K562 (cell line): ENCODE measurements at places on chromosomes 3 and 15.
A peak's percentile ranks its signal among the peaks of the same experiment; 100 is the strongest.

DNA sequence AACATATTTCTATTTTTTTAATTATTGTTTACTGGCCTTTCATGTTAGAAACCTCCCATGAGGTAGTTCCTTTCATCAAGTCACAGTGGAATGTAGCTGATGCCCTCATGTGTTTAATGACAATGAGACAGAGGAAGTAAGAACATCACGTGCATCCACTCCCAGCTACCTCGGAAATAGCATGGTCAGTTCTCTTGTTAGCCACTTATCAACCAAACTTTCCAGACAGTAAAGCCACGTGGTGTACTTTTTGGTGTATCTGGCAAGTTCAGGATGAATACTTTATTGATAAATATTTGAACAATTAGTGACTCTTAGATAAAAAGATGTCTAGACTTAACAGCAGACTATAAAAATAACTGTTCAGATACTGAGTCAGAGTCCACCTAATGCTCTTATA lies 781.7 kb downstream of the MECOM start:
- H3K27ac ChIP-seq = no peak overlapping the region
- no peak for DNase-seq
- no peaks in the 10 kb centered on the region for H3K27me3 ChIP-seq
- no peaks in the 10 kb centered on the region for H3K36me3 ChIP-seq

DNA sequence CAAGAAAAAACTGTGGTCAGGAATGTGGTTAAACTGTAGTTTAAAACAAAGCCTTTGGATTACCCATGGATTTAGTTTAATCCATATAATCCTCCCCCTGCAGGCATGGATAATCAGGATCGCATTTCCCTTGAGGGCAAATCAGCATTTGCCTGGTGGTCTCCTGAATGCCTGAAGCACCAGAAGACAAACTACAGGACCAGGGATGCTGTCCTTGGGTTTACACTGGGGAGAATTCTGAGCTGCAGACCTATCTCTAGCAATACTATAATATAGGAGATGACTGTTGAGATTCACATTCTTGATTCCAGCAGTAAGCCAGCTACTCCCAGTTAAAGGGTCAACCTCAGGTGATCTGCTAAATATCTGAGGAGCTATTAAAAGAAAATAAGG lies 10.6 kb downstream of the PIK3CB start:
- no peak overlapping the region for H3K4me3 ChIP-seq
- peak overlapping the region; percentile 62; the same call in 2 of the 3 replicates for H3K27ac ChIP-seq
- H3K36me3 ChIP-seq = peaks cover 70% of the 10 kb centered on the region
- no peak for DNase-seq
- H3K27me3 ChIP-seq = no peaks in the 10 kb centered on the region
- peaks cover 17% of the 10 kb centered on the region for H3K4me1 ChIP-seq

GRCh38 chr3:119652306-119653033 lies 7.9 kb downstream of the POPDC2 start:
- H3K36me3 ChIP-seq = no peaks in the 10 kb centered on the region
- DNase-seq = no peak
- H3K4me3 ChIP-seq = no peak overlapping the region
- no peaks in the 10 kb centered on the region for H3K27me3 ChIP-seq

- H3K27ac ChIP-seq = no peak overlapping the region
- H3K27me3 ChIP-seq = no peaks in the 10 kb centered on the region
- DNase-seq = no peak
- H3K36me3 ChIP-seq = no peaks in the 10 kb centered on the region
- H3K4me1 ChIP-seq = no peaks in the 10 kb centered on the region
These were observed 93.7 kb downstream of the ABI3BP start for GRCh38 chr3:100899440-100900091.

DNA sequence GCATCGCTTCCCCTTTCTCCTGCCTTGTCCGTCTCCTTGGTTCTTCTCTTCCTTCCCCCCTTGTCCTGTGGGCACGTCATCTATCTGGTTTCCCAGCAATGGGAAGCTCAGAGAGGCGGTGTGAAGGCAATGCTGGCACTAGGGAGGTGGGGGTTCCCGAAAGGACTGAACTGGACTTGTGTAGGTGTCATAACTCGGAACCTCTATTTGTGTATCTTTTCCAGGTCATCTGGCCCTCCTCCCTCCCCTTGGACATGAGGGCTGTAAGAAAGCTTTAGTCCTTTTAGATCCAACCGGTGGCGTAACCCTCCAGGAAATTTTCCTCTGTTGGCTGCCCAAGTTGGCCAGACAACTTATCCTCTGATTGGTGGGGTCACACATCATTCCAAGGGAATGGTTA lies 231.5 kb upstream of the TLE3 start:
- H3K4me3 ChIP-seq = no peak overlapping the region
- no peaks in the 10 kb centered on the region for H3K36me3 ChIP-seq
- H3K27me3 ChIP-seq = peaks cover 2% of the 10 kb centered on the region; the same call in 2 of the 3 replicates
- H3K4me1 ChIP-seq = no peaks in the 10 kb centered on the region
- DNase-seq = no peak
- H3K27ac ChIP-seq = no peak overlapping the region

DNA sequence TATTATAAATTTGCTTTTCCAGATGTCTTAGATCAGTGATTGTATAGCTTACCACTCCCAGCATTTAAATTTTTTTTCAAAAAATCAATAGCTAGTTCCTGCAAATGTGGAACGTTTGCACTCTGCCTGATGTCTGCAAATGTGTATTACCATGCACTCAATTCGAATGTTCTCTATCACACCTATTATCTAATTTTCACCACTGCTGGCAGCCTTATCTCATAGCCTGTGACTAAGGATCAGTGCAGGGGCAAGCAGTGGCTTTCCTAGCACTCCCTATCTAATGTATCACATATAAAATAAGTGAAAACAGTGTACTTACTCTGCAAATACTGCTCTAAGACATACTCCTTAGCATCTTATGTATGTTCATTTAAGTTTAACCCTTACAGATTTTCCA lies 196.3 kb upstream of the PLSCR5 start:
- no peak for DNase-seq
- H3K4me3 ChIP-seq = no peak overlapping the region
- no peaks in the 10 kb centered on the region for H3K27me3 ChIP-seq
- no peaks in the 10 kb centered on the region for H3K4me1 ChIP-seq

DNA sequence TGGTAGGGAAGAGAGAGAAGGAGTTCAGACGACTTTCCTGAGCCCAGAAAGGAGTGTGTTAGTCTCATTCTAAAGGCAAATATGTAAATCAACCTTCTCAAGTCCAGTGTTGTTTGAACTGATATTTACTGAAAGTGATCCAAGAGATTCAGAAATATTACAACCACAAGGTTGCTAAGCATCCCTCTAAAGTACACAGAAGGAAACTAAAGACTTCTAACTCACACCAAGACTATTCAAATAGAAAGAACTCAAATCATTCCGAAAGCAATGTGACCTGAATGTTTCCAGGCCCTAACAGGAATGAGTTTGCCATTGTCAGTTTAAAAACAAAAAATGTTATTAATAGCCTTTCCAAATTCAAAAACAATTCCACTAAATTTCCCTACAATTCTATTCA lies 56.9 kb upstream of the VGLL3 start:
- H3K27me3 ChIP-seq = no peaks in the 10 kb centered on the region
- H3K36me3 ChIP-seq = no peaks in the 10 kb centered on the region
- no peak overlapping the region for H3K4me3 ChIP-seq

GRCh38 chr3:184229394-184230080 lies at the start of gene VWA5B2:
Gene VWA5B2 (plus strand): TSS chr3:184229585. CDS start chr3:184230529, 944 bp downstream.
- H3K4me1 ChIP-seq = peaks cover 32% of the 10 kb centered on the region
- H3K36me3 ChIP-seq = no peaks in the 10 kb centered on the region
- H3K4me3 ChIP-seq = no peak within 1 kb of the TSS
- no peak within 1 kb of the TSS for H3K27ac ChIP-seq
- peaks cover 47% of the 10 kb centered on the region for H3K27me3 ChIP-seq

DNA sequence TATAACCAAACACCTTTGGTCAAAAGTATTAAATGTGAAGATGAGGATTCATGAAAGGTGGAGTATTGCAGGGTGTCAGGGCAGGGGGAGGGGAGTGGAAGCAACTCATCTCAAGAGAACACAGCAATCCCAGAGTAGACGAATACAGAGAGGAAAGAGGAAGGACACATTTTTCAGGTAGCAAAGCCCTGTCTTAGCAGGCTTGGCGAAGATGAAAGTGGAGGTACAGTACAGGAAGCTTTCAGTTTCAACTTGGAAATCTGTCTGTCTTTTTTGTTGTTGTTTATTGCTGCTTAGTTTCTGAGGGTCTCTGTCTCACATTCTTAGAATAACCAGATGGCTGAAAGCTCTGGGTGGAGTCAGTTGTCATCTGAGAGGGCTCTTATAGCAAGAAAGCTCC lies 80.8 kb upstream of the GPR149 start:
- no peaks in the 10 kb centered on the region for H3K4me1 ChIP-seq
- H3K36me3 ChIP-seq = no peaks in the 10 kb centered on the region
- no peak for DNase-seq
- no peak overlapping the region for H3K4me3 ChIP-seq

- no peaks in the 10 kb centered on the region for H3K4me1 ChIP-seq
- H3K36me3 ChIP-seq = no peaks in the 10 kb centered on the region
- peaks cover 4% of the 10 kb centered on the region; the same call in 1 of the 2 replicates for H3K27me3 ChIP-seq
- H3K4me3 ChIP-seq = no peak overlapping the region
These were observed 18.4 kb upstream of the OPA1 start for GRCh38 chr3:193574488-193575070.

- H3K4me3 ChIP-seq = no peak overlapping the region
- no peak for DNase-seq
- no peak overlapping the region for H3K27ac ChIP-seq
These were observed 231.3 kb upstream of the SATB1 start for GRCh38 chr3:18656410-18656809.

GRCh38 chr3:42697289-42698051 lies 5.1 kb downstream of the HHATL start:
- H3K27me3 ChIP-seq = peaks cover 54% of the 10 kb centered on the region
- H3K27ac ChIP-seq = no peak overlapping the region
- H3K4me3 ChIP-seq = no peak overlapping the region
- no peak for DNase-seq
- no peaks in the 10 kb centered on the region for H3K4me1 ChIP-seq

DNA sequence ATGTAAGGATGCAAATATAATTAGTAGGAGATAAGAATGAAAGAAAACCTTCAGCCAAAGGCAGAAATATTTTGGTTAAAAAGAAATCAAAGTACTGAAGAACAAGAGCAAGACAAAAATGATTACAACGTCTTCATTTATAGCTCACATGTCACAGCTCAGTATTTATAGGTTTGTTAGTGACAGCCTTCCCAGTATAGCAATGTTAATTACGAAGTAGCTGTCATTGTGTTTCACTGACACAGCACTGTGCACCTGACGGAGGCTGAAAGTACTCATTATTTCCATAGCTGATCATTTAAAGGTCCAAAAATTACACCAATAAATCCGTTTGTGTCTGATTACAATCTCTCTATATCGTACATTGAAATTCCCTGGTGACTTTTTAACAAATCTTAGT lies 561 bp upstream of the OSTN start:
- H3K36me3 ChIP-seq = no peaks in the 10 kb centered on the region
- no peak for DNase-seq
- no peak overlapping the region for H3K27ac ChIP-seq
- H3K4me1 ChIP-seq = no peaks in the 10 kb centered on the region
- no peaks in the 10 kb centered on the region for H3K27me3 ChIP-seq

DNA sequence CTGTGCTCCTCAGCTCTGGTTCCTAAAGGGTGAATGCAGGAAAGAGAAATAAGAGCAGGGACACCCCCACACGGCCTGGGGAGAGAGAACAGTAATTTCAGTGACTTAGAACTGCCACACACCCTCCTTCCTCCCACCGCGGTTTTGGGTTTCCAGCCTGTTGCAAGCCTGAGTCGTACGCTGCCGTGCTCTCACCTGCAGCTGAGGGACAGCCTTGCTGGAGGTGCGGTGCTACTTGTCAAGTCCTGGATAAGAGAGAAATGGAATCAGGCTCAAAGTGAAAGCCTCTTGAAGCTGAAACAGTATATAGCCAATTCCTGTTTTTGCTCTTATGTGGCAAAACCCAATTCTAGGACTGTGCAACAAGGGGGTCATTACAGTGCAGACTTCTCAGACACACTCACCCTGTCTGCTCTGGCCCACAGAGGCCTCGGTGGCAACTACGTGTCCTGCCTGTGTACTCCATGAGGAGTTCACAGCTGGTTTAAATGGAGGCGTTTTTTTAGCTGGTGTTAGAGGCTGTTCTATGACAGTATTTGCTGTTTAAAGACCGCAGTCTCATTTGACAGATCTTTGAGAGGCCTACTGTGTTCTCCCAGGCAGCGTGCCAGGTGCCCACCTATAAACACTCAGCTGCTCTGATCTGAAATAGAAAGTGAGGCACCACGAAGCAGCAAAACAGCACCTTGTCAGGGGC lies 42.9 kb downstream of the TBC1D2B start:
- H3K4me3 ChIP-seq = no peak overlapping the region
- H3K36me3 ChIP-seq = peaks cover 3% of the 10 kb centered on the region; the same call in 1 of the 3 replicates
- H3K27me3 ChIP-seq = no peaks in the 10 kb centered on the region
- no peak overlapping the region for H3K27ac ChIP-seq
- no peak for DNase-seq

DNA sequence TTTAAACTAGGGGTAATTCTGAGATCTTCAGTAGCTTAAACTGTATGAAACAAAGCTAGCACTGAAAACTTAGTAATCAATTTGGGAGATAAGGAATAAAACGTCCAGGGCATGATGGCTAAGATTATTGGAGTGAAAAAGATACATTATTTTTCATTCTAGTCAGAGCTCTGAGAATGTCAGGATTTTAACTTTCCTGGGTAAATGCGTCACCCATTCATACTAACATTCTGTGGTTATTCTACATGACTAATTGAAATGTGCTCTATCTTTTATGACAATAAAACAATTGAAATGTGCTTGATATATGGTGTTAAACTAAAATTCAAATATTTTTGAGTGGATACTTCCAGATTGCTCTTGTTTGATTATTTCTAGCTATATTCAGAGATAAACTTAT lies 626.0 kb downstream of the EDEM1 start:
- no peak overlapping the region for H3K27ac ChIP-seq
- no peak overlapping the region for H3K4me3 ChIP-seq
- no peak for DNase-seq
- H3K27me3 ChIP-seq = no peaks in the 10 kb centered on the region

DNA sequence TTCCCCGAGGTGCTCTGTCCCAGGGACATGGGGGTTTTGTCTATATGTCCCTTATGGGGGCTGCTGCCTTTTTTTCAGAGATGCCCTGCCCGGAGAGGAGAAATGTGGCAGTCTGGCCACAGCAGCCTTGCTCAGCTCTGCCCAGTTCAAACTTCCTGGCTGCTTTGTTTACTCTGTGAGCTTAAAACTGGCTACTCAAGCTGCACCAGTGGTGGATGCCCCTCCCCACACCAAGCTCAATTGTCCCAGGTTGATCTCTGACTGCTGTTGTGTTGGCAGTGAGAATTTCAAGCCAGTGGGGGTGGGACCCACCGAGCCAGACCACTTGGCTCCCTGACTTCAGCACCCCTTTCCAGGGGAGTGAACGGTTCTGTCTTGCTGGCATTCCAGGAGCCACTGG lies 188.9 kb downstream of the STXBP5L start:
- H3K4me3 ChIP-seq = no peak overlapping the region
- no peaks in the 10 kb centered on the region for H3K4me1 ChIP-seq
- no peaks in the 10 kb centered on the region for H3K36me3 ChIP-seq
- H3K27me3 ChIP-seq = no peaks in the 10 kb centered on the region
